ENCODE measurements at places on chromosomes 5 and 9.
A peak's percentile ranks its signal among the peaks of the same experiment; 100 is the strongest.

- no peak for DNase-seq
Observed at GRCh38 chr9:15211815-15212495, 95.1 kb downstream of the TTC39B start.

DNA sequence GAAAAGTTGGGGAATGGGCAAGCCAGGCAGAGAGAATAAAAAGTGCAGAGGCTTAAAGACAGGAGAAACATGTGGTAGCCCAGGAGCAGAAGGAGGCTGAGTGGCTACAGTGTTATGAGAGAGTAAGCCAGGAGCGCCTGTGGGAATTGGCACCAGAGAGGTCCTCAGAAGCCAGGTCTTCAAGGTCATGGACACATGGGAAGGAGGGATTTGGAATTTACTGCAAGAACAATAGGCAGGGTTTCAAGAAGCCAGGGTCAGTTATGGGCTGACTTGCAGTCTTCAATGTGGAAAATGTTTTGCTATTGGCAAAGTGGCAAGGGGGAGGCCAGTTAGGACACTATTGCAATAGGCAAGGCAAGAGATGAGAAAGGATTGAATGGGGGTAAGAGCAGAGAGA lies 29.3 kb downstream of the ERAP1 start:
- no peak for DNase-seq

GRCh38 chr5:68217528-68217927 lies 2.0 kb downstream of the PIK3R1 start:
- no peak for DNase-seq

GRCh38 chr9:96062031-96062430 lies 186.5 kb downstream of the ERCC6L2 start:
- DNase-seq: no peak

- no peak for DNase-seq
Observed at GRCh38 chr5:154646745-154647113, 108.4 kb upstream of the LARP1 start.

GRCh38 chr5:127875235-127876021 lies 172.2 kb downstream of the CCDC192 start:
- peak; percentile 22 for DNase-seq

DNA sequence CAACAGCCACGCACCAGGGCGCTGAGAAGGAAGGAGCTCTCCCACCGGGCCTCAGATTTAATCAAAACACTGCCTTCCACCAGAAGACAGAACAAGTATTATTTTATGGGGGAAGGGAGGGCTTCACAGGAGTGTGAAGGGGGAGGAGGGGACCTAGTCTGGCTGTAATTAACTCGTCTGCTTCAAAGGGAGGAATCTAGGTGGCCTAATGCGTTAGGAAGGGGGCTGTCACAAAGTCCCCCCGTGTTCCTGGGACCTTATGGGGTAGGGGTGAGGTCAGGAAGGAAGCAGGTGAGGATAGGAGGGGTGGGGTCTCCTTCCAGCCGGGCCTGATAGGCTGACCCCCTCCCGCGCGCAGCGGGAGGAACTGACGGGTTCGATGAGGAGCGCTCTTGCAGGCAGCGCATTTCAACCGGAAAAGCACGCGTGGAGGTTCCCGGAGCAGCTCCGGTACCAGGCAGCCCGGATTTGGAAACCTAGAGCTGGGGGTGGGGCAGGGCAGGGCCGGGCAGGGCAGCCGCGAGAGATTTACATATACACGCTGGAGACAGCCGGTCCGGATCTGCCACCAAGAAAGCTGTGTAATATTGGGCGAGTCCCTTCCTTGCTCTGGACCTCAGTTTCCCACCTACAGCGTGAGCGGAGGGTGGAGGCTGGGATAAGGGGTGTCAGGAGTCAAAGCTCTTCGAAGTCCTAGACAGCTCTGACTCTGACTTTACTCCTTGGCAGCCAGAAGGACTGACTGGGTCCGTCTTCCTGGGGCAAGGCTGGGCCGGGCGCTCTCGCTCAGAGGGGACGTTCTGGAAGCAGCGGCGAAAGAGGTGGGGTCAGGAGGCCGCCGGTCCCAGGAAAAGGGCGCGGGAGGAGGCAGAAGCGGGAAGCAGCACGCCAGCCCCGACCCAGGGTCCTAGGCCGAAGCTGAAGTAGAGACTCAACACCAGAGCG lies 1.8 kb downstream of the SHB start:
- DNase-seq: no peak

- DNase-seq: no peak
Observed at GRCh38 chr9:69996967-69997366, 46.7 kb upstream of the MAMDC2 start.

DNA sequence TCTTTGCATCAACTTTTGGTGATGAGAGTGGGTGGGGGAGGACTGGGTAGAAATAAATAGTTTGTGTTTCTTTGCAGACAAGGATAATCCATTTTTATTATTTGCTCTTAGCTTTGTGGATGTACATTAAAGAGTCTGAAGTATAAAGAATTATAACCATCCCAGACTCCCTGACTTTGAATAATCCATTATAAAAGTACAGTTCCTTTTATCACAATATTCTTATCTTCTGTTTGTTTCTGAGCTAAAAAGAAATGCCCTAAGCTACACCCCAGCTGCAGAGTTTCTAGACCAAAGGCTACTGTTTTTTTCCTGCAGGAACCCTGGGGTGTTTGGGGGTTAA lies 77.9 kb downstream of the NDFIP1 start:
- DNase-seq: no peak

GRCh38 chr5:5373351-5373989 lies 49.0 kb upstream of the ICE1 start:
- DNase-seq: no peak

GRCh38 chr5:68046445-68046844 lies 169.1 kb upstream of the PIK3R1 start:
- no peak for DNase-seq

GRCh38 chr5:37090123-37090726 lies 159.0 kb downstream of the CPLANE1 start:
- DNase-seq: no peak

DNA sequence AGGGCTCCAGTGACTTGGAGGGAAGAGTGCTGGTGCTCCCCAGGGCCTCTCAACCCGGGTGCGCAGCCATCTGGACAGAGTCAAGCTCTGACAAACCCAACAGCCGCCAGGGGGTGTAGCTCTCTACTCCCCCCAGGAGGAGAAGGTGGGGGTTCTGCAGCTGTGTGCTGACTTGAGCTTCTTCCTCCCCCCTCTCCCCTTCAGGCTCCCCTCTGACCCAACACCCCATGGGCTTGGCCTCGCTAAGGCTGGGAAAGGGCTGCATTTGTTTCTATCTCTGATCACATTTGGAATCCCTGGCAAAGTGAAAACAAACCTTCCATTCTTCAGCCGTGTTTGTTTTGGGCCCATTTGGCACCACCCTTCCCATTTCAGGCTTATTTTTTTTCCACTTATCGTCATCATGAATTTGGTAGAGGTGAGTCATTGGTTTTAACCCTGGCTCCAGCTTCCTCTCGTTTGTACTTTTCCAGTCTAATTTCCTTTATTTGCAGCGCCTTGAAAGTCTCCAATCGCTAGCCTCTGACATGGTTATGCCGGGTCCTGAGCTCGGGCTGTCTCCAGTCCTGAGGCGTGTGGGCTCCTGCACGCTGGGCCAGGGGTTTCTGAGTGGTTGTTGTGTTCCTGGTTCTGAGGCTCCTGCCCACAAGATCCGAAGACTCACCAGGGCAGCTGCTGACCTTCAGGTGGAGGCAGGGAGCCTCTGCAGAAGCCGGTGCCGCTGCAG lies 36.1 kb downstream of the DAP start:
- DNase-seq: no peak

GRCh38 chr5:143222287-143223231 lies 180.9 kb downstream of the NR3C1 start:
- DNase-seq: peak; percentile 75

DNA sequence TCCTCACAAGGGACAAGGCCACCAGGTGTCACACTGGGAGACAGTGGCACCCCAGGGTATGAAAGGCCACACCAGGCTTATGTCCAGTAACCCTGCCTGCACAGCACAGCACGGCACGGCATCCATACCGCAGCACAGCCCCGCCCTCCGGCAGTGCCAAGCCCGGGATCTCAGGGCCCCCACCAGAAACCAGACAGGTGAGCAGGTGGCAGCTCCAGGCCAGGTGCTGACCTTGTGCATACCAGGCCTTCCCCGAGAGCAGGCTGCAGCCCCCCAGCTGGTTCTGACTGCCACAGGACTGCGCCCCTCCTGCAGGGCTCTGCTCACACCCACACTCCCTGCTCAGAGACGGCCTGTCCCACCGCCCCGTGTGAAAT lies 56.5 kb downstream of the ADAMTS2 start:
- DNase-seq: no peak

DNA sequence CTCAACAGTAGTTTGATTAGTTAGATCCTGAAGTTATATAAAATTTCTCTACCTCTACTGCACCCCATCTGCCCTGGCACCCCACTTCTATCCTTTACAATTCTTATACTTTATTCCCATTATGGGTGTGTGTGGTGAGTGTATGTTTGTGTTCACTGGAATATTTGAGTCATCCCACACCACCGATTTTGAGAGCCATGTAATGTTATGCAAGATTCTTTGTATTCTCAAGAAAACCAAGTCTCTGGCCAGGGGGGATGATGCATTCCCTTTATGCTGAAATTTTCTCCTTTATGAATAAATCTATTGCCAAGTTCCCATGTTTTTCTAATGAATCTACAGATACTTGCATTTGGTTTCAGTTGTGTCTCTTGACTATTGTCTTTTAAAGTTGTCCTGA lies 266.8 kb downstream of the ARHGEF28 start:
- no peak for DNase-seq

- DNase-seq: no peak
Observed at GRCh38 chr5:174692381-174692780, 32.0 kb upstream of the MSX2 start.

DNA sequence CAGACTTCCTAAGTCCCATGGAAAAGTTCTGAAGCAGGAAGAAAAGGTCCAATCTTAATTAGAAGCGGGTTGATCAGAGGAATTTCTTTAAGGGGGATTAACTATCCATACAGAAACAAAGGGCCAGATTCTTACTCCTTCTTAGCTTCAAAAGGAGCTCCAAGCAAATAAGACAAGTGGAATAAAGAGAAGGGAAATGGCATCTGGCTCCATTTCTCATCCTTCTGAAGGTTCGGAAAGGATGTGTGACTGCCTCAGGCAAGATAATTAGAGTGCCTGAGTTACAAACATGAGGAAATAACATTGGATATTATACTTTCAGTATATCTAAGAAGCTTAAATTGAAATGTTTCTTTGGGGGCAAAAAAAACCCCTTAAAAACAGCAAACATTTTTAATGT lies 88.1 kb upstream of the ADAMTS19 start:
- no peak for DNase-seq

DNA sequence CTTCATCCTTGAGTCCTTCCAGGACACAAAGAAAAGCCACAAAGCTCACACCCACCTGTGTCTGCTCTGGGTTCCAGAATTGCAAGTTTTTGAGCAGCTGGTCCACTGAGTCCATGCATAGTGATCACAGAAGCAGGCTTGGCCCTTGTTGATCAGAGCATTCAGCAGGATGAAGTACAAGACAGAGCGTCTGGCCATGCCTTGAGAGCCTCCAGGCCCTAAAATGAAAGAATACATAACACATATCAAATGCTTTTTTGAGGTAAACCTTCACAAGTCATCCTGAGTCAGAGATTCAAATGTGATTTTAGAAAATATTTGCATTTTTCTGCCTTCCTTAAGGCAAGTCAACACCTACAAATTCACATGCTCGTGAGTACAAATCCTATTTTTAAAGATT lies 10.3 kb downstream of the C6 start:
- no peak for DNase-seq

- no peak for DNase-seq
Observed at GRCh38 chr5:61386045-61386800, 54.2 kb downstream of the ZSWIM6 start.

DNA sequence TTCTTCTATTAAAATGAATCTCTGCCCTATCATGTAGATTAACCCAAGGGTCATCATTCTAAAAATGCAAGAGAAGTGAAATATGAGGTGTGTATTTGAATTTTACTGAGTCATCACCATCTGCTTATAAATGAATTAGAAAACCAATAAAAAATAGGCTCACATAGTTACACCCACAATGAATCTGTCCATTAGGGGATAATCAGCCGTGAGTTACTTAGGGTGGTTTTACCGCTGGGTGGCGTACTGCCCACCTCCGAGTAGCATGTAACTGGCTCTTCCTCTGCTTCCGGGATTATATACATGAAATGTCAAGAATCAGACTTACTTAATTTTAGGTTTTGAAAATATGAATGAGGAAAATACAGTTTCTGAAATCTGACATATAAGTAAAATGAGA lies 332.9 kb upstream of the CCNG1 start:
- DNase-seq: no peak

- no peak for DNase-seq
Observed at GRCh38 chr5:37665889-37666288, 174.0 kb downstream of the GDNF start.

GRCh38 chr9:111467778-111468367 lies 16.3 kb downstream of the ECPAS start:
- no peak for DNase-seq

DNA sequence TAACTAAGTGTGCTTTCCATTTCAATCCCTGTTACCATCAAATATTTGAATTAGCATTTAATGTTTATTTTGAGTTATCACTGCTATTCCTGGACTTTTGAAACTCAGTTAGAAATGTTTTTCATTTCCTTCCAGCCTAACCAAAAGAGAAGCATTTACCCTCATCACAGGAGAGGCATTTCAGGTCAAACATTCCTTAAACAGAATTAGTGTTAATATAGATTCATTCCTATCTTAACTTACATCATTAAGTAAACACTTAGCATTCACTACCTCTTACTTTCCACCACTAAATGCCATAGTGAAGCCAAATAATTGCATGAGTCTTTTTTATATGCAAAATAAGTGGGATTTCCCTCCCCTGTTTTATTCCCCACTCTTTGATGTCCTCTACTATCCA lies 136.6 kb upstream of the OR13F1 start:
- DNase-seq: no peak

GRCh38 chr9:36800455-36800854 lies 227.8 kb downstream of the MELK start:
- no peak for DNase-seq

DNA sequence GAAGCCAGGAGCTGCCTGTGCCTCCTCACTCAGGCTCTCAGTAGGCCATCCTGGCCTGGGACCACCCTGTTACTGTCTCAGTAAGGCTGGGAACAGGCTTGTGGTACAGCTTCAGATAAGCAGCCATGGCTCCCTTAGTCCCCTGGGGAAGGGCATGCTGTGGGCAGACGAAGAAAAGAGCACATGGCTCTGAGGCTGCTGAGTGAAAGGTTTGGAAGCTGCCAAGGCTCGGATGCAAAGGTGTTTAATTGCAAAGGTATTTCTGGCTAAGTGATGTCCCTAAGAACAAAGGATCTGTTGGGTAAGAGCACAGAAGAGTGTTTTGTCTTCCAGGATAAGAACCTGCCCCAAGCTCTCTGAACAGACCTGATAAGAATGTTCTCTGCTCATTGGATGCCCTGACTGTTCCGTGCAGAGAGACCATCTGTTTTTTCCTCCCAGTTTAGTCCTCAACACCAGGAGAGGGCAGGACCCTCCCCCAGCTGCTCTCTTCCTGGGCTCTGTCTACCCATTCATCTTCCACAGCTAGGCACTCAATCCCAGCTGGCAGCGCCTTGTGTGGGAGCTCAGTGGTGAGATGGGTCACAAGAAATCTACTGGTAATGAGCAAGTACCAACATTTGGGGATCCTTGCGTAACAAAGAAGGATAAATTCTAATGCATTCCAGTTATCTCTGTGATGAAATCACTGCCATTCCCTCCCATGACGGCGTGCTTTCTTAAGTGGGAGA lies 17.7 kb downstream of the ANGPTL2 start:
- no peak for DNase-seq

Data from GM06990 (cell line).